Gastrocnemius medialis (tissue), 4 donors: ENCODE measurements at places on chromosomes 4 and X. TPM values are rescaled to one million over a fixed set of nuclear protein-coding genes. Genes with fewer than 3 reads are reported as not detected.

DNA sequence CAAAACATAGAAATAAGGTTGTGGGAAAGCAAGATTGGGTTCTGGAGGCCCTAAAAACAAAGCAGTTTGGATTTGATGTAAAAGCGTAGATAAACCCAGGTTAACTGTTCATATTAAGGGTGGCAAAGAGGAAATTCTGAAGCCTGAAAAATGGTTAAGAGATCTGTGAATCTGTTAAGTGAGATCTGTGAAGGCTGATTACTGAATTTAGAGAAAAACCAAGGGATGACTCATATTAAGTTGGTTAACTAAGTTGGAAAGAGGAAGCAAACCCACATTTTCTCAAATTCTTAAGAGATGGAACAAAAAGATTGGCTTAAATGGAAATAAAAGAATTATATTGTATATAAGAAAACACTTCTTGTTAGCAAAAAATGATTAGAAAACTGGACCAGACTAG, 22.8 kb downstream of the GPAT3 start:
- no peaks in the 10 kb centered on the region for H3K27me3 ChIP-seq
- peak overlapping the region; percentile 77 for H3K27ac ChIP-seq
- H3K4me3 ChIP-seq = no peak overlapping the region
- no peak for DNase-seq

- no peak overlapping the region for H3K27ac ChIP-seq
- H3K4me3 ChIP-seq = no peak overlapping the region
- H3K36me3 ChIP-seq = no peaks in the 10 kb centered on the region
- DNase-seq = no peak
- no peaks in the 10 kb centered on the region for H3K4me1 ChIP-seq
- H3K27me3 ChIP-seq = no peaks in the 10 kb centered on the region
Measured at GRCh38 chr4:102281171-102281839, 64.0 kb downstream of the SLC39A8 start.

DNA sequence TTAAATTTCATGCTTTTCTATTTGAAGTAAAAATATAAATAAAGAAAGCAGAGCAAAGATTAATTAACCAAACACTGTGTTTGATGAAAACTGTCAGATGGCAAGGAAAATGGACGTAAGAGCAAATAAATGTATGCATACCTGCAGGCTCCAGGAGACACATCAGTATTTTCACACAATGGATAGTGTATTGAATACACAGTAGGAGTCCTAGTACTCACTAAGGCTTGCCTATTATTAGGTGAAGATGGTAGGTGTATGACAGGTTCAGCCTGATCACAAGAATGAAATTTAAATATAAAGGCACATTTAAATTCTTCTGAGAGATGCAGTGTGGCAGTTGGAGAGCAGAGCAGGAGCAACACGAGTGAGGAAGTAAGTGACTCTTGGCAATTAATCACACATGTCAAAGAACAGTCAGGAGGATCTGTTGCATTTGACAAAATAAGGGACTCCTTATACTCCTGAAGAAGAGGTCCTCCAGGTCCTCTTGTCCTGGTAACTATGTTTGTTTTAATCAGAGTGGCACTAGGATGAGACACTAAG, 106.0 kb upstream of the NDST4 start:
- no peaks in the 10 kb centered on the region for H3K4me1 ChIP-seq
- no peaks in the 10 kb centered on the region for H3K36me3 ChIP-seq
- DNase-seq = no peak
- H3K27me3 ChIP-seq = no peaks in the 10 kb centered on the region
- H3K27ac ChIP-seq = no peak overlapping the region
- H3K4me3 ChIP-seq = no peak overlapping the region

DNA sequence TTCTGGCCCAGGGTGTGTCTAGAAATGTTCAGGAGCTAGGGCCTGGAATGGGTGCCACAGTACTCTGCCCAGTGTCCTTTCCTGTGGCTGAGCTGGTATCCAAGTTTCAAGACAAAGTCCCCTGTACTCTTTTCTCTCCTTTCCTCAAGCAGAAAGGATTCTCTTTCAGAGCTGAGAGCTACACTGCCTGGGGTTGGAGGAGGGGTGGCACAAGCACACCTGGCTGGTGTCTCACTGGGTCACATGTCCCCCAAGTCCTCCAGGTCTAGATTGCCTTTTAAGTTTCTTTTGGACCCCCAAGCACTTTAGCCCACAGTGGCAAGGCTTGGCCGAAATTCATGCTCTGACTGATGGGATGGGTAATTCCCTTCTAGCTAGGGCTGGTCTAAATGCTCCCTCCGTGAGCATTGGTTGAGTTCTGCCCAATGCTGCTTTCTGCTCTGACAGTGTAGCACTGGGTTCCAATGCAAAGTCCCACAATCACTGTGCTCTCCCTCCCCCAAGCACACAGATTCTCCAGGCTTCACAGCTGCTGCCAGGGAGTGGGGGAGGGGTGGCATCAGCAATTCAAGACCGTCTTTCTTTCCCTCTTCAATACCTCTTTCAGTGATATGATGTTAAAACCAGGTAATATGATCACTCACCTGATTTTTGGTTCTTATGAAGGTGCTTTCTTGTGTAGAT, 47.8 kb downstream of the BEX3 start:
- no peak for DNase-seq
- H3K36me3 ChIP-seq = no peaks in the 10 kb centered on the region
- no peak overlapping the region for H3K27ac ChIP-seq
- no peak overlapping the region for H3K4me3 ChIP-seq

GRCh38 chr4:158255727-158256324, 45.5 kb downstream of the TMEM144 start:
- no peaks in the 10 kb centered on the region for H3K36me3 ChIP-seq
- no peaks in the 10 kb centered on the region for H3K27me3 ChIP-seq
- no peak overlapping the region for H3K27ac ChIP-seq
- H3K4me3 ChIP-seq = no peak overlapping the region

- no peaks in the 10 kb centered on the region for H3K36me3 ChIP-seq
- H3K4me1 ChIP-seq = no peaks in the 10 kb centered on the region
- no peak overlapping the region for H3K27ac ChIP-seq
- H3K27me3 ChIP-seq = no peaks in the 10 kb centered on the region
Measured at GRCh38 chrX:39020051-39020669, 218.9 kb downstream of the MID1IP1 start.

- no peaks in the 10 kb centered on the region for H3K27me3 ChIP-seq
- no peak overlapping the region for H3K4me3 ChIP-seq
- no peaks in the 10 kb centered on the region for H3K4me1 ChIP-seq
- DNase-seq = no peak
Measured at GRCh38 chr4:143127621-143128020, 57.1 kb upstream of the USP38 start.

DNA sequence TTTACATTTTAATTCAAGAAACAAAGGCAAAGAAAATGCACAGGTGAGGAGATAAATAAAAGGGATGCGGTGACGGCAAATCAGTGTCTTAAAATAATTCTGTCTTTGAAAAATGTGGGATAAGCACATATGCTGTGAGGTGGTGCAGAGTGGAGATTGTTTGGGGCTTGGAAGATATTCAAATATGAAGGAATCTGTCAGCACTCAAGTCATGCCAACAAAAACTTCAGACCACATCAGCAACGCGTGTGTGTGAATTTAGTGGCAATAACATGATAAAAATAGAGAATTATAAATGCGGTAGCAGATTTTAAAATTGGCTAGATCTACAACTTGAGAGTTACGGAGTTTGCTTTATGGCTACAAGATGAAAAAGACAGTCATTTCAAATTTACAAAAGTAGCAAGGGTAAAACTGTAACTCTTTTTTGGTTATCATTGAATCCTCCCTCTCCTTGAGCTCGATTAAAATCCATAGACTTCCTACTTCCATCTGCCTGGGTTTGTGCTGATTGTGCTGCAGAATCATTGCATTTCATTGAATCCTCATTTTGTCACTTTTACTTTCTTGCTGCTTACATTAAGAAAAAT, 71.5 kb upstream of the VCX2 start:
- no peak for DNase-seq
- H3K27ac ChIP-seq = no peak overlapping the region
- H3K36me3 ChIP-seq = no peaks in the 10 kb centered on the region
- H3K27me3 ChIP-seq = no peaks in the 10 kb centered on the region

- no peaks in the 10 kb centered on the region for H3K36me3 ChIP-seq
- H3K4me3 ChIP-seq = no peak overlapping the region
- no peaks in the 10 kb centered on the region for H3K4me1 ChIP-seq
- H3K27ac ChIP-seq = no peak overlapping the region
Measured at GRCh38 chr4:147220833-147221232, 260.1 kb upstream of the EDNRA start.

GRCh38 chr4:159106636-159107035, 3.8 kb downstream of the RAPGEF2 start:
- H3K27ac ChIP-seq = peak overlapping the region; percentile 93
- peak overlapping the region; percentile 2 for H3K4me3 ChIP-seq
- H3K36me3 ChIP-seq = no peaks in the 10 kb centered on the region
- H3K4me1 ChIP-seq = peaks cover 70% of the 10 kb centered on the region

GRCh38 chrX:72202792-72203401, 21.3 kb downstream of the PIN4 start:
- H3K27me3 ChIP-seq = no peaks in the 10 kb centered on the region
- no peak overlapping the region for H3K27ac ChIP-seq
- H3K36me3 ChIP-seq = no peaks in the 10 kb centered on the region
- DNase-seq = no peak
- H3K4me1 ChIP-seq = no peaks in the 10 kb centered on the region

- no peak overlapping the region for H3K27ac ChIP-seq
- no peak for DNase-seq
- H3K27me3 ChIP-seq = no peaks in the 10 kb centered on the region
Measured at GRCh38 chr4:113678641-113679040, 82.9 kb downstream of the CAMK2D start.

- H3K36me3 ChIP-seq = no peaks in the 10 kb centered on the region
- no peaks in the 10 kb centered on the region for H3K4me1 ChIP-seq
- DNase-seq = no peak
- no peak overlapping the region for H3K4me3 ChIP-seq
- H3K27me3 ChIP-seq = no peaks in the 10 kb centered on the region
- H3K27ac ChIP-seq = no peak overlapping the region
Measured at GRCh38 chr4:142322996-142323395, 523.1 kb downstream of the INPP4B start.

GRCh38 chrX:70124678-70125077, 8.6 kb upstream of the IGBP1 start:
- no peaks in the 10 kb centered on the region for H3K27me3 ChIP-seq
- DNase-seq = no peak
- no peaks in the 10 kb centered on the region for H3K36me3 ChIP-seq
- H3K4me1 ChIP-seq = no peaks in the 10 kb centered on the region
- H3K4me3 ChIP-seq = no peak overlapping the region
- H3K27ac ChIP-seq = no peak overlapping the region

GRCh38 chr4:25107827-25108516, 52.3 kb downstream of the SEPSECS start:
- H3K27me3 ChIP-seq = no peaks in the 10 kb centered on the region
- H3K36me3 ChIP-seq = no peaks in the 10 kb centered on the region
- H3K4me3 ChIP-seq = no peak overlapping the region
- no peak for DNase-seq

DNA sequence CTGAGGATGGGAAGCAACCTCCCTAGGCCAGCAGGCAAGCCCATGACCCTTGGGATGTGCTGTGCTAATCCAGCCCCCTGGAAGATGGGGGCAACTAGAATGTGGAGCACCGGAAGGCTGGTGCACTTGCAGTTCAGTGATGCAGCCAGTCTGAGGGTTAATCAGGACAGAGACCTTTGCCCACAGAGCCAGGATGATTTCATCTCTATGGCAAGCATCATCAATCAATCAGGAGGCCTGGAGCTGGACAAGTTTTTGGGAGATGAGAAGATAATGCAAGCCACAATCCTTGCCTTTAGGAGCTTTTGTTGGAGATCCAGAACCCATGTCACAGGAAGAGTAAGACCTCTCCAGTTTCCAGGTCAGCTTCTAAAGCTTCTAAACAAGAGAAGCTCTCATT, 15.4 kb upstream of the MSN start:
- H3K27ac ChIP-seq = no peak overlapping the region
- H3K27me3 ChIP-seq = no peaks in the 10 kb centered on the region
- no peaks in the 10 kb centered on the region for H3K4me1 ChIP-seq
- DNase-seq = no peak

- H3K36me3 ChIP-seq = no peaks in the 10 kb centered on the region
- H3K4me3 ChIP-seq = no peak within 1 kb of the TSS
- H3K27me3 ChIP-seq = no peaks in the 10 kb centered on the region
- no peak within 1 kb of the TSS for H3K27ac ChIP-seq
Measured at GRCh38 chr4:87322754-87323153, at the start of gene HSD17B13. HSD17B13 (minus strand) TSS chr4:87322882; CDS start chr4:87322841, 41 bp downstream.

DNA sequence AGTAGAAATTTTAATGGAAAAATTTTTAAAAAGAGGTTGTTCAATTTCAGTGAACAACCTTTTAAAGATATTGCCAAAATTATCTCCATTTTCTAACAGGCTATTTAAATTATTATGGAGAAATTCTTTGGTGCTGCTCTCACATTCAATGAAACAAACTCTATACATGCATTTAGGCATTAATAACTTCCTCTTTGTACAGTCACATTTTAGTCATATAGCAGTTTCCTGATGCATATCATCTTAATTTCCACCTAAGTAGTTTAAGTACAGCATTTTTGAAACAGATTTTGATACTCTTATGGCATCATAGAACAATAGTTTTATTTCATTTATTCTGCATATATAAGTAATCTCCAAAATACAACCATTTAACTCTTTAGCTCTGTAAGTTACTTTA, 500.1 kb downstream of the STPG2 start:
- DNase-seq = no peak
- H3K4me1 ChIP-seq = peaks cover 6% of the 10 kb centered on the region
- H3K36me3 ChIP-seq = no peaks in the 10 kb centered on the region
- no peak overlapping the region for H3K4me3 ChIP-seq
- H3K27me3 ChIP-seq = no peaks in the 10 kb centered on the region
- no peak overlapping the region for H3K27ac ChIP-seq

DNA sequence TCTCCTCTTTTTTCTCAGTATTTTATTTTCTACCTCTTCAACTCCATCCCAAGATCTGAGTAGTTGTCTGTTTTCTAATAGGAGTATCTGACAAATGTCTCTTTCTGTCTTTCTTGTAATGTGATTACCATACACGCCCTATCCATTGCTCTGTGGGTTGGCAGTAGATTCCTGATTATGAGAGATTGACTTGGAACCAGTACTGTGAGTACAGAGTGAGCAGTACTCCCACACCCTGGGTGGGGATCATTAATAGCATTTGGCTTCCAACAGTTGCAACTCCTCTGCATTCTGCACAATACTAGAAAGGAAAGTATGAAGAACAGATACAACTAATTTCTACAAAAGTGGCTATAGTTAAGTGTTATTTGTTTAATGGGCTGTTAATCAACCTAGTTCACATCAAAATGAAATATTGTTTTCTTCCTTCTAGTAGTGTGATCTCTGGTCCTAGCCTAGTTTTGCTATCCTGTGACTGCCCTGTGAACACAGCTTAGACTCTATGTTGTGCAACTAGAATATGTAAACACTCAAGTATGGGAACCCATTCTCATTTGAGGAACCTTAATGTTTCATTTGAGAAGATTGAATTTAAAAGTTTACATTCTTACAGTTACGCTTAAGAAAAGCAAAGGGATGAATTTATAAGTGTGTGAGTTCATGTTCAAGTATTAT, 112.9 kb downstream of the PTPN13 start:
- no peak overlapping the region for H3K4me3 ChIP-seq
- H3K27ac ChIP-seq = no peak overlapping the region
- no peak for DNase-seq
- no peaks in the 10 kb centered on the region for H3K4me1 ChIP-seq
- H3K27me3 ChIP-seq = no peaks in the 10 kb centered on the region
- H3K36me3 ChIP-seq = no peaks in the 10 kb centered on the region

- no peaks in the 10 kb centered on the region for H3K4me1 ChIP-seq
- H3K27me3 ChIP-seq = no peaks in the 10 kb centered on the region
- no peak overlapping the region for H3K27ac ChIP-seq
- no peaks in the 10 kb centered on the region for H3K36me3 ChIP-seq
- no peak overlapping the region for H3K4me3 ChIP-seq
Measured at GRCh38 chr4:109665783-109666485, 37.3 kb downstream of the CASP6 start.

Gene TMEM131L
- 9.1 TPM for total RNA-seq

Gene ASB12
- 30.4 TPM for total RNA-seq

Gene TMSB15C
- 0.41 TPM for total RNA-seq

Gene ANAPC10
- total RNA-seq = 17.7 TPM

Gene PHF8
- 9.7 TPM for total RNA-seq

Gene INTU
- total RNA-seq = 2.6 TPM

Gene SSX2B
- not detected for total RNA-seq

Gene IL15
- 2.1 TPM for total RNA-seq
